ENCODE measurements at places on chromosomes 3 and 15. TPM values are rescaled to one million over a fixed set of nuclear protein-coding genes. Genes with fewer than 3 reads are reported as not detected.

DNA sequence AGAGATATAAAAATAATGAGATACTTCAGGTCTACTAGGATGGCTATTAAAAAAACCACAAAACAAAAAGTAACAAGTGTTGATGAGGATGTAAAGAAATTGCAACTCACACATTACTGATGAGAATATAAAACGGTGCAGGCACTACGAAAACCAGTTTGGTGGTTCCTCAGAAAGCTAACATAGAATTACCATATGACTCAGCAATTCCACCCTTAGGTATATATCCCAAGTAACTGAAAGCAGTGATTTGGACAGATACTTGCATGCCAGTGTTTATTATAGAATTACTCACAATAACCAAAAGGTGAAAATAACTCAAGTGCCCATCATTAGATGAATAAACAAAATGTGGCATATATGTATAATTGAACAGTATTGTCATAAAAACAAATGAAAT, 87.5 kb upstream of the MELTF start:
- no peaks in the 10 kb centered on the region for H3K36me3 ChIP-seq
- no peak overlapping the region for H3K27ac ChIP-seq
- H3K4me1 ChIP-seq: no peaks in the 10 kb centered on the region
- H3K27me3 ChIP-seq: no peaks in the 10 kb centered on the region

Gene ROBO1
- not detected for total RNA-seq

DNA sequence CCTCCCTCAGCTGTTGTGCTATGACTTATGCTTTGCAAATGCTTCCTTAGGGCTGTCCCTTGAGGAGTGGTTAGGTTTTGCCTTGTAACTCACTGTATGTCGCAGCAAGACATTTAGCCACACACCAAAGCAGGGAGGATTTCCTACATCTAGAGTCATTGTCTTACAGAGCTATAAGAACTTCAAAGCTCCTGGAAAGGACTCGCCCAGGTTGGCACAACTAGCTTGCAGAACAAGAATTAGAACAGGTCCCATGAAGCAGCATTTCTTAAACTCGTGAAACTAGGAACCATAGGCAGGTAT, 19.4 kb upstream of the ACAP2 start:
- no peaks in the 10 kb centered on the region for H3K27me3 ChIP-seq
- no peak overlapping the region for H3K4me3 ChIP-seq
- DNase-seq: no peak
- H3K27ac ChIP-seq: no peak overlapping the region
- peaks cover 13% of the 10 kb centered on the region for H3K4me1 ChIP-seq

GRCh38 chr3:31057891-31058290, 163.4 kb upstream of the GADL1 start:
- H3K27ac ChIP-seq: no peak overlapping the region
- DNase-seq: no peak
- H3K4me1 ChIP-seq: no peaks in the 10 kb centered on the region
- H3K36me3 ChIP-seq: no peaks in the 10 kb centered on the region

- no peak overlapping the region for H3K27ac ChIP-seq
- no peaks in the 10 kb centered on the region for H3K4me1 ChIP-seq
- no peak for DNase-seq
These were observed 196.3 kb upstream of the FEZF2 start for GRCh38 chr3:62569609-62570008.

- no peak overlapping the region for H3K4me3 ChIP-seq
- H3K4me1 ChIP-seq: no peaks in the 10 kb centered on the region
- no peaks in the 10 kb centered on the region for H3K36me3 ChIP-seq
- no peak for DNase-seq
- no peaks in the 10 kb centered on the region for H3K27me3 ChIP-seq
- no peak overlapping the region for H3K27ac ChIP-seq
These were observed 774.4 kb downstream of the ROBO1 start for GRCh38 chr3:78993375-78993774.

- H3K27me3 ChIP-seq: no peaks in the 10 kb centered on the region
- no peak overlapping the region for H3K27ac ChIP-seq
- no peak for DNase-seq
- no peaks in the 10 kb centered on the region for H3K36me3 ChIP-seq
These were observed 117.4 kb upstream of the ADAMTS9 start for GRCh38 chr3:64805248-64805647.

DNA sequence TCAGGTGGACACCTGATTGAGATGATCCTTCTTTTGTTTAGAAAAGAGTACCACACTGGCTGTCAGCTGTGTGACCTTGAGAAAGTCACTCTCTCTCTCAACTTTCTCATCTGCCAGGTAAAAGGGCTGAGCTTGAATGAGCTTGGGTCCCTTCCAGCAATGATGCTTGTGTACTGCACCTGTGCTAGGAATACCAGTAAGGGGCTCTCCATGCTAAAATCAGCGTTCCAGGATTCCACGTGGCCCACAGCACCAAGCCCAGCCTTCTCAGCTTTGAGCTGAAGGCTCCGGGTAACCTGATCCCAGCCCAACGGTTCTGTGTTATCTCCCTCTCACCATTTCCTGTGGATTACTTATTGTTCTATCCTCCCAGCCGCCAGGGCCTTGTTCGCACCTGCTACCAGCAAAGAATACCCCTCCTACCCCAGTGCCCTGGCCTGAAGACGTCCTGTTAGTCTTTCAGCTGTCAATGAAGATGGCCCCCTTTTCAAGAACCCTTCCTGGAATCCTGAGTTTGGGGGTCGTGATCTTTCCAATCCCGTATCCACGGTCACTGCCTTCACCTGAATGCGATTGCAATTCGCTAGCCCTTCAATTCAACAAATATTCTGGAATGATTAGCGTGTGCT, 54.2 kb upstream of the CGNL1 start:
- H3K36me3 ChIP-seq: no peaks in the 10 kb centered on the region
- H3K27ac ChIP-seq: no peak overlapping the region
- H3K4me3 ChIP-seq: no peak overlapping the region
- H3K4me1 ChIP-seq: no peaks in the 10 kb centered on the region
- no peak for DNase-seq
- H3K27me3 ChIP-seq: no peaks in the 10 kb centered on the region

DNA sequence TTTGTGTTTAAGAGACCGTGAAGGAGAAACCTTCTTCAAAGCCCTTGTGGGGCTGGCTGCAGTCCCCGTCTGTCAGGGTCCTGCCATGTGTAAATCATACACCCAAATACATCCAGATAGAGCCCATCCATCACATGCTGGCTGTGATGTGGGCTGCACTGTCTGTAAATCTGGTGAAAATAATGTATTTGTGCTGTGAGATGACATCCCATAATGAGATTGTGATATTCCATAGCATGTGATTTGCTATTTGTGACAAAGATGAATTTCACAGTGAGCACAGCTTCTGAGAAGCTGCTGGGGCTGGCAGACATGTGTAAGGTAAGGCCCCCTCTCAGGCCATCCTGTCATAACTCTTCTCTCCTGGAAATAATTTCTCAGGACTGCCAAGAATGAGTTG, 114.3 kb upstream of the MB21D2 start:
- H3K27me3 ChIP-seq: no peaks in the 10 kb centered on the region
- H3K27ac ChIP-seq: no peak overlapping the region
- no peak overlapping the region for H3K4me3 ChIP-seq
- no peaks in the 10 kb centered on the region for H3K36me3 ChIP-seq
- DNase-seq: no peak

GRCh38 chr15:78103406-78104118, 11.2 kb downstream of the SH2D7 start:
- H3K4me3 ChIP-seq: no peak overlapping the region
- no peaks in the 10 kb centered on the region for H3K36me3 ChIP-seq
- no peaks in the 10 kb centered on the region for H3K27me3 ChIP-seq
- H3K27ac ChIP-seq: peak overlapping the region; percentile 50
- peak; percentile 64 for DNase-seq
- H3K4me1 ChIP-seq: peaks cover 49% of the 10 kb centered on the region

DNA sequence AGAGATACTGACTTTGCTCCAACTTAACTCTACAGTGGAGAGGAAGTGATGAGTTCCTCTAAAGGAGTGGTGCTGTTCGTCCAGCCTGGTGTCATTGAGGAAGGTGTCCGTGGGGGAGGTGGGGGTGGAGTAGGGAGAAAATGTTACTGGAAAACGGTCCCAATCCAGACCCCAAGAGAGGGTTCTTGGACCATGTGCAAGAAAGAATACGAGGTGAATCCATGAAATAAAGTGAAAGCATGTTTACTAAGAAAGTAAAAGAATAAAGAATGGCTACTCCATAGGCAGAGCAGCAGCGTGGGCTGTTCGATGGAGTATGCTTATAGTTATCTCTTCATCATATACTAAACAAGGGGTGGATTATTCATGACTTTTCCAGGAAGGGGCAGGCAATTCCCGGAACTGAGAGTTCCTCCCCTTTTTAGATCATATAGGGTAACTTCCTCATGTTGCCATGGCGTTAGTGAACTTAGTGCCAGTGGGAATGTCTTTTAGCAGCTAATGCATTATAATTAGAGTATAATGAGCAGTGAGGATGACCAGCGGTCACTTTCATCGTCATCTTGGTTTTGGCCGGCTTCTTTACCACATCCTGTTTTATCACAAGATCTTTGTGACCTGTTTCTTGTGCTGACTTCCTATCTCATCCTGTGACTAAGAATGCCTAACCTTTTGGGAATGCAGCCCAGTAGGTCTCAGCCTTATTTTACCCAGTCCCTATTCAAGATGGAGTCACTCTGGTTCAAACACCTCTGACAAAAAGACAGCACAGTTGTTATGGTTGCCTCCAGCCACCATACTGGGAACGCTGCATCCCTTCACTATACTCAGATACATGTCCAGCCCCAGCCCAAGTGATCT, 38.6 kb downstream of the CLEC3B start:
- DNase-seq: no peak
- no peak overlapping the region for H3K4me3 ChIP-seq
- H3K27ac ChIP-seq: no peak overlapping the region
- no peaks in the 10 kb centered on the region for H3K27me3 ChIP-seq

DNA sequence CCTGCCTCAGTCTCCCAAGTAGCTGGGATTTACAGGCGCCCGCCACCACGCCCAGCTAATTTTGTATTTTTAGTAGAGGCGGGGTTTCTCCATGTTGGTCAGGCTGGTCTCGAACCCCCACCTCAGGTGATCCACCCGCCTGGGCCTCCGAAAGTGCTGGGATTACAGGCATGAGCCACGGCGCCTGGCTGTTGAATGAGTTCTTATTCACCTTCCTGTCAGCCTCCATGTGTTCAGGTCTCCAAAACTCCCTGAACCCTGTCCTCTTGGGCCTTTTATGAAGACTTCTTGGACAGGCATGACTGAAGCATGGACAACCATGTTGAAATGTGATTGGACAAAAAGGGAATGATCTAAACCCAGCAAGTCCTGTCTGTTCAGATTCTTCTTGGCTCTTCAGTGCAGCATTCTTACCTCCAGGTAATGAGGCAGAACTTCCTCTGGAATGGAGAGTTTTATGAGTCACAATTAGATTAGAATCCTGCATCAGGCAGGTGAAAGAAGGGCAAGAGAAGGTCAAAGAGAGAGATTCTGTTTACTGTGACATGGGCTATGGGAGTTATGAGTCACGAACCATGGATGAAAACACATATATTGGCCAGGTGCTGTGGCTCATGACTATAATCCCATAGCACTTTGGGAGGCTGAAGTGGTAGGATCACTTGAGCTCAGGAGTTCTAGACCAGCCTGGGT, 23.1 kb upstream of the EIF4A2 start:
- no peak overlapping the region for H3K4me3 ChIP-seq
- no peaks in the 10 kb centered on the region for H3K27me3 ChIP-seq
- H3K4me1 ChIP-seq: no peaks in the 10 kb centered on the region
- no peak for DNase-seq
- H3K36me3 ChIP-seq: no peaks in the 10 kb centered on the region

DNA sequence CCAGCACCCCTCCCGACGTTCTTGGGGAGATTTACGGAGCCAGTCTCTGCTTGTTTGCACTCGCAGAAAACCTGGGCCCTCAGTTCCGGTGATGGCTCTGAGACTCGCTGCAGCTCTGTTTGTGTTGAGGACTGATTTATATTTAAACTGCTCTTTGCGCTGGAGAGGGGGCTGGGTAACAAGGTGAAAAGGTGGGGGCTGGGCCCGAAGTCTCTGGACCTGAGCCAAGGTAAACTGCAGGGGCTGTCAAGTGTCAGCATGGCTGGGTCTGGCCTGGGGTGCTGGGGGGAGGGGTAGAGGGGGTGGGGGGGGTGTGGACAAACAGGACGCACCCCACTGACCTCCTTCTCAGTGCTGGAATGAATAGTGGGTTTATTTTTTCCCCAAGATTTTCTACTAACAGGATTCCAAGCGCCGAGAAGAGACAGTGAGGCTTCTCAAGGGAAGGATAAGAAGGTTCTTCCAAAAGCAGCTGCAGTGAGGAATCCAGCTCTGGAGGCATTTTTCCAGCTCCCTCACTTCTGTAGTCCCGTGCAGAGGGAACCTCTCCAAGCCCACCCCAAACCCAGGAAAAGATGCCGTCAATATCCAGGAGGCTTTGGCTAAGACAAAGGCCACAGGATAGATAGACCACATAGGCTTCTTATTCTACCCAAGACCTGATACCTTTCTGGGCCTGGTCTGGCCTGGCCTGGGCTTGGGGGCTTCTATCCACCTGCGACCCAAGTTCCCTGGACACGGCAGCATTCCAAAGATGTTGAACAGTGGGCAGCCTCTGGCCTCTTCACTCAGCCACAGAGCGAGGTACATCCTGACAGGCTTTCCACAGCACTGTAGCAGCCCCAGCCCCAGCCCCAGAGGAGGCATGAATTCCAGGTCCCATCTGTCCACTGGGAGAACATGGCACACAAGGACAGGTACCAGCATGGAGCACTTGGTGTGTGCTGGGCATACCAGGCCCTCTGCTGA, 938 bp upstream of the SLCO2A1 start:
- H3K27ac ChIP-seq: no peak overlapping the region
- H3K36me3 ChIP-seq: no peaks in the 10 kb centered on the region
- peaks cover 4% of the 10 kb centered on the region for H3K27me3 ChIP-seq
- no peak for DNase-seq
- no peak overlapping the region for H3K4me3 ChIP-seq

DNA sequence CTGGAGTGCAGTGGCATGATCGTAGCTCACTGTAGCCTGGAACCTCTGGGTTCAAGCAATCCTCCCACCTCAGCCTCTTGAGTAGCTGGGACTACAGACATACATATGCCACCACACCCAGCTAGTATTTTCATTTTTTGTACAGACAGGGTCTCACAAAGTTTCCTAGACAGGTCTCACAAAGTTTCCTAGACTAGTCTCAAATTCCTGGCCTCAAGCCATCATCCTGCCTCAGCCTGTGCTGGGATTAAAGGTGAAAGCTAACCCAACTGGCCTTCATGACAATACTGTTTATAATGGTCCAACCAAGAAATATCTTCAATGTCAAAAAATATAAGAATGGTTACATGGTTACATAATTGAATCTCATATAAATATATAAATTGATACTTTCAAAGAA, 24.0 kb downstream of the GPR176 start:
- H3K27me3 ChIP-seq: peaks cover 4% of the 10 kb centered on the region
- no peaks in the 10 kb centered on the region for H3K4me1 ChIP-seq
- no peak overlapping the region for H3K4me3 ChIP-seq
- no peak overlapping the region for H3K27ac ChIP-seq
- no peak for DNase-seq

GRCh38 chr15:33112541-33113105, 81.9 kb downstream of the FMN1 start:
- no peak overlapping the region for H3K4me3 ChIP-seq
- H3K4me1 ChIP-seq: no peaks in the 10 kb centered on the region
- no peaks in the 10 kb centered on the region for H3K36me3 ChIP-seq
- DNase-seq: no peak
- no peaks in the 10 kb centered on the region for H3K27me3 ChIP-seq
